MG63 (cell line): ENCODE measurements at places on chromosomes 16 and 17.

- no peak for DNase-seq
Observed at GRCh38 chr17:28225271-28225670, 93.7 kb upstream of the TMEM97 start.

DNA sequence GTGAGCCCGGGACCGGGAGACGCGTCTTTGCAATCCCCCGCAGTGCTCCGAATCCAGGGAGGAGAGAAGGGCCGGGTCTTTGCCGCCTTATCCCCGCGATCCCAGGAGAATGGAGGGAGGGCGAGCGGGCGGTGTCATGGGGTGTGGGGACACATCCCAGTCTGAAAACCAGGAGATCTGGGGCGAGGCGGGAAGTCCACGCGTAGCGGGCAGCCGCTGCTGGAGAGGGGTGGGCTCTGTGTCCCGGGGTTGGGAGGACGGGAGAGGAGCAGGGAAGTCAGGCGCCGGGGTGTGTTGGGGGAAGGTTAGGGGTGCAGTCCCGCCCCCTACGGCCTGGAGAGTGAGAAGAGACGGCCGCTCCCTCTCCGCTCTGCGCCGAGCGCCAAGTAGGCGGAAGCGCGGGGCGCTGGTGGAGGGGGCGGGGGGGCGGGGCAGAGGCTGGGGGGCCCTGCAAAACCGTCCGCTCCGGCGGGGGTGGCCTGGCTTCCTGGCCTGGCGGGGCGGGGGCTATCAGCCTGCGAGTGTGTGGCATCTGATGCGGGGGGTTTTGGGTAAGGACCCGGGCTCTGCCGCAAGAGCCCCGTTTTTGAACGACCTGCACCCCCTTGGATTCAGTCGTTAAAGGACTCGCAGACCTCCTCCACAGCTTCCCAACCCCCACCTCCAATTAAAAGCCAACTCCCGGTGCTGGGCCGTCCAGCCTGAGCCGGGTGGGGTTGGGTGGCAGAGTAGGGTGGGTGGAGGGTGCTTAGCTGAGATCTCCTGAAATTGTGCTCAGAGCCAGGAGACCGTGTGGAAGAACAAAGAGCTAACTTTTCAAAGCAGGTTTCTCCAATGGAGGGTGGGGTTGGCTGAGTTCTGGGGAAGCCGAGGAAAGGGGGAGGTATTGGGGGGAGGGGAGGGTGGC lies 654 bp downstream of the LASP1 start:
- DNase-seq: peak; percentile 87

DNA sequence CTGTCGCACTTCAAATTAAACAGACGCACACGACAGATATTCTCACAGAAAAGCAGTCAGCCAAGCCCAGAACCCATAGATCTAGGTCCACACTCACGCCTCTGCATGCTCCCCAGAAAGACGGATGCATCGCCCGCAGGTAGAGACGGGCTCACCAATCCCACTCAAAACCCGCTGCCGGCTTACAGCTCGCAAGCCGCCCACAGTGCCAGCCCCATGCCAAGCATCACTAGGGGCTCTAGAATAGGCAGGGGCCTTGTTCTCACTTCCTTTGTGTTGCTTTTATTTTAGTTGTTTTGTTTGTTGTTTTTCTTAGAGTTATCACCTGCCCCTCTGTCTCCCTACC lies 336 bp upstream of the BMERB1 start:
- no peak for DNase-seq

DNA sequence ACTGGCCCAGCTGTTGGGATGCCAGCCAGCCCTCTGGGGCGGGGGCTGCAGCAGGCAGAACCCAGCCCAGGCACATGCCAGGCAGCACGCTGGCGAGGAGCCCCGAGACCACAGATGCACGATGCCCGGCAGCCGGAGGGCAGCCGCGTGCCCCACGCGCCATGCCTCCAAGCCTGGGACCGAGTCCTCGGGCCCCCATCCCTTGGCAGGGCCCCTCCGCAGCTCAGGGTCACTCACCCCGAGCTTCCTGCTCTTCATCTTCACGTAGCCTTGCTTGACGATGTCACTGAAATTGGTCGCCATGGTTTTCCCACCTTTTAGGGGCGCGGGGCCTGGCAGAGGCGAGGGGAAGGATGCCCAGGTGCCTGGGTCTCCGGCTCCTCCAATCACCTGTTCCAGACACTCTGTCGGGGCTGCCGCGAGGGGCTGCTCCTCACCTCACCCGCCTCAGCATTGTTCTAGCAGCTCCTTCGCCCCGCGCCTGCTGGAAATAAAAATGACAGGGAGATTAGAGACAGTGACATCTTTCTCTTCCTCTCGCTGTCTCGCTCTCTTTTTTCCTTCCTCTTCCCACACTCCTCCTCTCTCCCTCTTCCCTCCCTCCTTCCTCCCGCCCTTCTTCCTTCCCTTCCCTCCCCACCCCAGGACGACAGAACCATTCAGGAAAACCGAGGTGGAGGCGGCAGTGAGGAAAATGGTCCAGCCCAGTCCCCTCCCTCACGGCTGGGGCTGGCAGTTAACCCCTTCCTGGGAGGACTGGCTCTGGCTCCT lies 6.9 kb downstream of the DOK4 start:
- DNase-seq: no peak

GRCh38 chr16:27374804-27375425 lies 27.1 kb upstream of the IL21R start:
- peak; percentile 81 for DNase-seq

DNA sequence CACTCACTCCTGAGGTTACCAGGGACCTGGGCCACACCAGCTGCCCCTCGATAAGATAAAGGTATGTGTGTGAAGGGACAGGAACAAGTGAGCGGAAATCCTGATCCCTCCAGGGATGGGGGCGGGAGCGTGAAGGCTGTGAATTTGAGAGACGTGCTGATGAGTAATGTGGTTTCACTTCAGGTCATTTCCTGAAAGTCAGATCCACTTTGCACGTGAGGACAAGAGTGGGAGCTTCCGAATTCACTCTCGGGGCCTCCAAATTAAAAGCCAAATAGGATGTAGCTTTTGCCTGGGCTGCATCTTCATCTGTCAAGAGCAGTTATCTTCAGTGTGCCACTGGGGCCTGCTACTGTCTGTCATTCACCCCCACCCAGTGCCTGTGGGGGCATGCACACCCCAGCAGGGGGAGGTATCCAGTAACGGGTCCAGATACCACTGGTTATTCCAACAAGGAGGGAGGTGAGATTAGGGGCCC lies 87.4 kb upstream of the LHX1 start:
- DNase-seq: peak; percentile 33

- no peak for DNase-seq
Observed at GRCh38 chr17:49439673-49440571, 25.2 kb upstream of the PHB1 start.

DNA sequence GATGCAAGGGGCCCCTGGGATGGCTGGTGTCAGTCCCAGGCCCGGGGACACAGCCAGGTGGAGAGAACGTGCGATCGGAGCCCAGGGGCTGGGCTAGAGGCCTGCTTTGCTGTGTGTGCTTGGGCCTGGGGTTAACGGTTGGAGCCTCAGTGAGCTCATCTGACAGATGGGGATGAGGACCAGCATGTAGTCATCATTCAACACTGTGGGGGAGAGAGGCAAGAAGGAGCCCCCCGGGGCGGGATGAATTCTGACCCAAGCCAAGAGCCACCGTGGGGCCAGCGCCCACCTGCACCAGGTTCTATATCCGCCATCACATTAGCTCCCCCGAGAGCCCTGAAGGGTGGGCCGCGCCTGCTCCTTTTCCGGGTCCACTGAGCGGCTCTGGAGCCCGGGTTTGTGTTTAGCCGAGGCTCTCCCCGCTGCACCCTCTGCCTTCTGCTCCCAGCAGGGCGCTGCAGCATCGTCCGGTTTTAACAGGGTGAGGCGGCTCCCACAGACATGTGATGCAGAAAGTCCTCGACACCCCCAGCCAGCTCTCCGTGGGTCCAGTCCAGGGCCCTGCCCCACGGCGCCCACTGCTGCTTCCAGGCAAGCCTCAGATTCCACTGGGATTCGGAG lies 365.7 kb downstream of the SEC14L1 start:
- DNase-seq: no peak

DNA sequence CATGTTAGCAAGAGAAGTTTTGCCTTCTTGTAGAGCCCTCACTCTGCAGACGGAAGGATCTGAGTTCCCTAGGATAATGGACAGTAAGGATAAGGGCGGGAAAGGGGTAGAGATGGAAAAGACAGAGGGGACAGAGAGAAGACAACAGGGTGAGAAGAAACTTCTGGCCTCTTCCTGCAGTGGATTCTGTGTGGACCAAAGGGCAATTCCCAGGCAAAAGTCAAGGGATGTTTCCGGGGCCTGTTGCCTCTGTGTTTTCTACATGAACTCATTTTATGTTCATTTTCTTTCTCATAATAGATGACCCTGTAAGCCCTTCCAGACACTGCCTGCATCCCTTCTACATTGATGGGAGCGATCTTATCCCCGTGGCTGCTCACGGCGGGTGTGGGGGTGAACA lies 647 bp upstream of the TMEM238L start:
- DNase-seq: no peak

DNA sequence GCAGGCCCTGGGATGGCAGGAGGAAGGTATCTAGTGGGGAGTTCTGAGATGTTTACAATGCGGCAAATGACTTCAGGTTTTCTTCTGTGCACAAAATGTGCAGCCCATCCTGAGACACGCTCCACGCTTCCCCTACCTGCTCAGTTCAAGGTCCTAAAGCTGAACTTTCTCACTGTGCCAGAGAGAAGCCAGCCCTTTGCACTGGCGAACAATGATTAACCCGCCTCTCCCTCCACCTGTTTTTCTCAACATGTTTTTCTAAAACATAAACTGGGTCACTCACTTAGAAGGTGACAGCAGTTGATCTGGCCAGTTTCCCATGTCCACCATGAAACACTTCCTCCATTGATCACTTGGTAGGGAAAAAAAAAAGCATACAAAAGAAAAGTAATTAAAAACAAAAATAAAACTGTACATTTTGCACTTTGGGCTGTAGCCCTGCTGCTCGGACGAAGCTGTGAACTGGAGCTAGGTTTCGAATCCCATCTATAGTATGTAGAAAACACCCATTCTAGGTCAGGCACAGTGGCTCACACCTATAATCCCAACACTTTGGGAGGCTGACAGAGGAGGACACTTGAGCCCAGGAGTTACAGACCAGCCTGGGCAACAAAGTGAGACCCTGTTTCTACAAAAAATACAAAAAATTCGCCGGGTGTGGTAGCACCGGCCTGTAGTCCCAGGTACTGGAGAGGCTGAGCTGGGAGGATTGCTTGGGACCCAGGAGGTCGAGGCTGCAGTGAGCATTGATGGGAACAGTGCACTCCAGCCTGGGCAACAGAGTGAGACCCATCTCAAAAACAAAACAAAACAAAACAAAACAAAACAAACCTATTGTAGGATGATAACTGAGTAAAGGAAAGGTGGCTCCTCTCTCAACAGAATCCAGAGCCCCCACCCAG lies 6.1 kb upstream of the G6PC1 start:
- no peak for DNase-seq

- no peak for DNase-seq
Observed at GRCh38 chr16:68470461-68471150, 22.3 kb upstream of the SMPD3 start.

GRCh38 chr17:21357281-21357680 lies 18.9 kb upstream of the KCNJ12 start:
- DNase-seq: no peak
